ENCODE measurements at places on chromosomes 4 and X. TPM values are rescaled to one million over a fixed set of nuclear protein-coding genes. Genes with fewer than 3 reads are reported as not detected.

Gene ADH4
- not detected for total RNA-seq

Gene PTCHD1
- total RNA-seq, result not detected

Gene FRAS1
- 1.3 TPM for total RNA-seq

Gene PDE6B
- total RNA-seq, result under 0.01 TPM

Gene TMEM271
- total RNA-seq, result not detected

Gene KLKB1
- not detected for total RNA-seq

Gene FHL1
- total RNA-seq, result 104 TPM

Gene GRSF1
- total RNA-seq, result 117 TPM

Gene SMPX
- not detected for total RNA-seq

Gene AMTN
- total RNA-seq, result not detected

Gene SYNPO2
- total RNA-seq, result 194 TPM
